Activated CD4-positive, alpha-beta T cell treated with anti-CD3 and anti-CD28 coated beads, Interleukin-2, amount 50 U/mL, for 4 hours (primary cell): ENCODE measurements at places on chromosomes 2 and 18.

GRCh38 chr2:72092111-72092510, 55.6 kb downstream of the CYP26B1 start:
- DNase-seq = no peak

DNA sequence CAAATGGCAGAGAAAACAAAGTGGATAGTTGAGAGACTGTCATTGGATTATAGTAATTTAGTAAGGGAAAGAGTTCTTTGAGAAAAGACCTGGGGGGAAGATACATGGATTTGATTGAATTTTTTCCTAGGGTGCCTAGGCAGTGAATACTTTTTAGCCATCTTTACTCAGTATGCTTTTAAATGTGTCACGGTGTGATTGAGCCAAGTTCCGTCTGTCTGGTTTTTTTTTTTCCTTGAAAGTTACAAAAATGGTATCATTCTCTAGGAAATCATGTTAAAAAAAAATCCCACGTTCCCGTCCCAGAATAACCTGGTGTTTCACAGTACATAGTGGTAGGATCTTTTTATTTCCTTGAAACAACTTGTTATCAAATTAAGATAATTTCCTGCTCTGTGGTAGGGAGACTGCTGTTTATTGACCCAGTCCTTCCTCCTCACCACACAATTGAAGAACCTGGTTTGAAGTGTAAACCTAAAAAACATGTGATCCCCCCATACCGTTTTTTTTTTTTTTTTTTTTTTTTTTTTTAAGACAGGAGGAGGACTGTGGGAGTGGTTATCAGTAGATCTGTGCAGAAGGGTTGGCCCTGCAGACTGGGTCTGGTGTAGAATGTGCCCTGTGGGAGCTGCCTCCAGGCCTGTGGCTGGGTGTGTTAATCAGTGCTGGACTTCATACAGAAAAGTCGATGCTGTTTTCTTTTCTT, 55.1 kb downstream of the DGKD start:
- DNase-seq = no peak

DNA sequence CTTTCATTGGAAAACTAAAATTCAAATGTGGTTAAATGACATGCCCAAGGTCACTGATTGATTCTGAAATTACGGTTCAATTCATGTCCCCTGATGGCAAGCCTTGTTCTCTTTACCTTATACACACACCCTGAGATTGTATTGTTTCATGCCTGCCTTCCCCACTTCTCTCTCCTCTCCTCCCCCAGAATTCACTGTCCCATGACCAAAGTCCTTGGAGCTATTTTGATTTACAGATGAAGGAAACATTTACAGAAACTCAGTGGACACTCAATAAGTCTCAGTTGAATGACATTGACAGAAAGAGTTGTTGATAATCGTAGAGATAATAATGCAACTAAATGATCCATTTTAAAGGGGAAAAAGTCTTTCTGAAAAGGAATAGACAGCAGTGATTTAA, 33.1 kb upstream of the SIX2 start:
- no peak for DNase-seq

- no peak for DNase-seq
Measured at GRCh38 chr2:106996171-106996769, 110.3 kb upstream of the ST6GAL2 start.

DNA sequence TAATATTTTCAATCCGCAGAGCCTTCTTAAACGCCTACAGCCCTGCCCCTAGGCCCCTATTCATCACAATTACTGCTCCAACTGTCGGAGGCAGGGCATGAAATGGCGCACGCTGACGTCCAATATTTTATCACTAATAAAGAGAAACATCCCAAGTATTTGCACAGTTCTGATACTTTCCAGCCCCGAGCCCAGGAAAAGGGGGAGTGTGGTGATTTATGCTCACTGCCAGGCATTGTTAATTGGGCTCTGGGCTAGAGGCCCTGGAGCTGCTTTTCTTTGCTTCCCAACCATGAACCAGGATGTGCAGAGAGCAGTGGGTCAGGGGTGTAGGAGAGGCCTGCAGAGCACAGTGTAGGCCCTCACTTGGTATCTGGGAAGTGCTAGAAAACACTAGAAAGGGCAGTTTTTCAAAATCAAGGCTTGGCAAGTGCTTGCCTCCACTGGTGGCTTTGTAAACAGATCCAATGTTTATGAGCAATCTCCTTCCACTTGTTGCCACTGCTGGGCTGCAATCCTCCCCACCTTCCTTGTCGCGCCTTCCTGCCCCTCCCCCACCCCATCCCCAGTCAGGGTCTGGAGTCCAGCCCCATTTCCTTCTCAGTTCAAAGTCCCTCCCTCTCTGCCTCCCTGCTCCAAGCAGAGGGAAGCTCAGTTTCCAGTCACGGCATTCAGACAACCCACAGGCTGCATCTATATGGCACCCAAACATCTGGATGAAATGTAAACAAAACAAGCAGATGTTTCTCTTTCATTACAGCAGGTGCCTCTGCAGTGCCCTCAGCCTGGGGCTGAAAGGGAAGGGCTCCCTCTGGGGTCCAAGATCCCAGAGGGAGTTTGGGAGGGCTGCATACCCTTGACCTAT, 83.9 kb upstream of the PKDCC start:
- no peak for DNase-seq

- no peak for DNase-seq
Measured at GRCh38 chr2:70934981-70935380, 719 bp upstream of the ATP6V1B1 start.

DNA sequence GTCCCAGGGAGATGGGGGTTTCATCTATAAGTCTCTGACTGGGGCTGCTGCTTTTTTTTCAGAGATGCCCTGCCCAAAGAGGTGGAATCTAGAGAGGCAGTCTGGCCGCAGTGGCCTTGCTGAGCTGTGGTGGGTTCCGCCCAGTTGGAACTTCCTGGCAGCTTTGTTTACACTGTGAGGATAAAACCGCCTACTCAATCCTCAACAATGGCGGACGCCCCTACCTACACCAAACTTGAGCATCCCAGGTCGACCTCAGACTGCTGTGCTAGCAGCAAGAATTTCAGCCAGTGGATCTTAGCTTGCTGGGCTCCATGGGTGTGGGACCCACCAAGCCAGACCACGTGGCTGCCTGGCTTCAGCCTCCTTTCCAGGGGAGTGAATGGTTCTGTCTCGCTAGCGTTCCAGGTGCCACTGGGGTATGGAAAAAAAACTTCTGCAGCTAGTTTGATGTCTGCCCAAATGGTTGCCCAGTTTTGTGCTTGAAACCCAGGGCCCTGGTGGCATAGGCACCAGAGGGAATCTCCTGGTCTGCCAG, 152.6 kb upstream of the CYP26B1 start:
- no peak for DNase-seq

DNA sequence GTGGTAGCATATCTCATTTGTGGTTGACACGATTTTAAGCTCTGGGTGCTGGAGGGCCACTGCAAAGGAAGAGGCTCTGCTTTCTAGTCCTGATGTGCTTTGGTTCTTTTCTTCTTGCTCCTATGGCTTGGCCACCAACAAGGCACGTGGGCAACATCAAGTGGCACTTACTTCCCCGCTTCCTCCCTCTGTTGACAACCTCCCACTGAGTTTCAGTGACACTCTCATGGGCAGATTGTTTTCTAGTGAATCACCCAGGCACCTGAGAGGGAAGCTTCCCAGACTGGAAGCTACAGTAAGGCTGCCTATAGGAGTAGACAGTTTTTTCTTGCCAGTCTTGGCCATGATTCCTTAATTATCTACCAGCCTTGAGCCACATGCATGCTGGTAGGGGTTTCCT, 89.0 kb downstream of the NBAS start:
- DNase-seq = no peak

DNA sequence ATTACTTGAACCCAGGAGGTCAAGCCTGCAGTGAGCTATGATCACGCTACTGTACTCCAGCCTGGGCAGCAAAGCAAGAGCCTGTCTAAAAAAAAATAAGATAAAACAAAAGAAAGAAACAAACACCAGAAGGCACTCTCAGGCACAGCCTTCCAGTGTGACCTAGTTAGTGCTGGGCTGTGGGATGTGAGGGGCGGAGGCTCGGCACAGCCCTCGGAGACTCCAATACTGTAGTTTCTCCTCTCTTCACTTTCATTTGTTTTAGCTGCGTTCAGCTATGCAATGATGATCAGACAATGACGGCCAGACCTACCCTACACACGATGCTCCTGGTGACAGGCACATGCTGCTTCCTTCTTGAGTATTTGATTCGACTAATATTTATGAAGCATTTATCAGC, 127.7 kb downstream of the SOCS6 start:
- no peak for DNase-seq

DNA sequence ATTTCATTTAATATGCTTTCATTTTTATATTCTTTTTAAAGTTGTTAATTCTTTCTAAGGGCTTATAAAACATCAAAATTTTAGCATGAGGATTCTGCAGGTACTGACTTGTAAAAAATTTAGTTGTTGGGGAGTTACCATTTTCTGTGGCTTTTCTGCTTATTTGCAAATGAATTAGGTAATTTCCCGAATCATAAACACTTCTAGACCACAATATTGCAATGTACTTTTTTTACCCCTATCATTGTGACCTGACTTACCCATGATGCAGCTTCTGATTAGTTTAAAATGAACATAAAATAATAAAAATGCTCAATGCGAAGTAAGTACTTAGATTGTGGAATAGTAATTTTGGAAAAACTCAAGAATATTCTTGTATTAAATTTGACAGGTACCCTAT, 11.4 kb downstream of the ARL6IP6 start:
- DNase-seq = no peak

- DNase-seq = no peak
Measured at GRCh38 chr2:230577114-230577513, 135.5 kb upstream of the CAB39 start.

- no peak for DNase-seq
Measured at GRCh38 chr2:73982140-73982617, 2.5 kb upstream of the TET3 start.

- DNase-seq = no peak
Measured at GRCh38 chr2:3610881-3611505, 16.1 kb downstream of the COLEC11 start.

- DNase-seq = no peak
Measured at GRCh38 chr2:149387411-149387810, 57.0 kb downstream of the LYPD6 start.

DNA sequence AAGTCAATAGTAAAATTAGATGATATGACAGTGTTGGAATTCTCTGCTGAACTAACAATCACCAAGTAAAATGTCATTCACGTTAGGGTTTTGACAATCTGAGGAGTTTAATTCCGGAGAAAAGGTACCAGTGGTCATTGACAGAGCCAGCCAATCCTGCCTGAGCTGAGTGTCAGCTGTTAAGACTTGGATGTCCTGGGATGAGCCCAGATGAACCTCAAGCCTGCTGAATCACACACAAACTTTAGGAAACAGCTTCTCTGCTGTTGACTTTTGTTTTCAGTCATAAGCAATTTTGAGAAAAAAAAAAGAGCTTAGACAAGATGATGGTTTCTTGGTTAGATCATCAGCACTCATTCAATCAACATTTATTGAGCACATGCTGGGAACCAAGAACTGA, 600.0 kb upstream of the SLC39A10 start:
- DNase-seq = no peak

GRCh38 chr2:239358062-239358754, 42.6 kb downstream of the HDAC4 start:
- no peak for DNase-seq

GRCh38 chr2:5672749-5673144, 19.4 kb upstream of the SOX11 start:
- DNase-seq = no peak

GRCh38 chr2:215881582-215881981, 131.8 kb downstream of the MREG start:
- no peak for DNase-seq

DNA sequence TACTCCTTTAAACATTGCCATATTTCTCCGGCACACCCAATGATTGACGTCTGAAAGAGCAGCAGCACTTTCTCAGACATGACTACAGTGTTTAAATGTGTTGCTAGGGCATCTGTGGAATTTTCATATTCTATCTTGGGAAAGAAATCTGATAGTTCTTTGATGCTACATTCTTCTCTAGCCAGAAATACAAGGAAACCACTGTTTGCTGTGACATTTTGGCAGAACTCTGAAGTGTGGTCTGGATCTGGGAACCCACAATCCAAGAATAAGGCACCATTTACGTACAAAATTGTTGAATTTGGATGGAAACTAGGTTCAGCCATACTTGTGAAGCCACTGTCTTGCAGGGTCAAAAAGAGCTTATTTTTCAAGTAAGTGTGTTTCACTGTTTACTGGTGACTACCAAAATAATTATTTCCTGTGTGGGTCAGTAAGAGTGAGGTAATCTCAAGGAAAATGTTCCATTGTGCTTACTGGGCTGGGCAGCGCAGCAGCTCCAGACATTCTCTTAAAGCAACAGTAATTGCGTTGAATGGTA, 21.3 kb upstream of the CD28 start:
- no peak for DNase-seq

DNA sequence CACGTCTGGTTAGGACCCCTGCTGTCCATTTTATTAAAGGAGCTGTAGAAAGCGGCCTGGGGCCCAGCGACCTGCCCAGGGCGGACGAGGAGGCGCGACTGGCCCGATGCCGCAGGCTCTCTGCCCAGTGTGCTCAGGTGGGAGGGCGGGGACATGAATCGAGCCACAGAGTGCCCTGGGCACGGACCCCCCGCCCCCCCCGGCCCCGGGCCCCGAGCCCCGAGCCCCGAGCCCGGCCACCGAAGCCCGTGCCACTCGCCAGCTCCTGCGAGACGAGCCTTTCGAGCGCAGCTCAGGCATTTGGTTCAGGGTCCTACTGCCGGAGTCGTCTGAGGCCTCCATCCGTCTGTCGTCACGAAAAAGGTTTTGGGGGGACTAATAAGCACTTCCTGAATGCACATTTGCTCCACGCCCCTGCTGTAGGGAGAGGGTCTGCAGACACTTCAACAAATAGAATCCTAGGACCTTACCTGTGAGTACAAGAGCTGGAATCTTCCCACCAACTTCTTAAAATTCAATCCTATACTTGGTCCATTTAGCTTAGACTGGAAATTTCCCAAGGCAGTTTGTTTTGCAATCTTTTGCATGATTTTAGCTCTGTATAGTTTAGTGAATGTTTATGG, 602 bp upstream of the ADAM17 start:
- DNase-seq = no peak

DNA sequence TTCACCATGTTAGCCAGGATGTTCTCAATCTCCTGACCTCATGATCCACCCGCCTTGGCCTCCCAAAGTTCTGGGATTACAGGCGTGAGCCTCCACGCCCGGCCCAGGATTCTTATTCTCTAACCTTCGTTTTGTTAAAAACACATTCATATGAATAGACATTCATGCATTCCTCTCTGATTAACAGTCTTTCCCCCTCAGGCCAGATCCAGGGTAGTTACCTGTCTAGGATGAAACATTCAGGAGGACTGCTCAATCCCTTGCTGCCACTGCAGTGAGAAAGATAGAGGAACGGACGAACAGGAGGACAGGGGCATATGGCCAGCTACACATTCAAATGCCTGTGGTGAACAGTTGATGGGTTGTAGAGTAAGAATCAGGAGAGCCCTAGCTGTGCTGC, 39.6 kb upstream of the EPC2 start:
- DNase-seq = no peak
